ENCODE measurements at places on chromosomes 6 and 20.
A peak's percentile ranks its signal among the peaks of the same experiment; 100 is the strongest.

DNA sequence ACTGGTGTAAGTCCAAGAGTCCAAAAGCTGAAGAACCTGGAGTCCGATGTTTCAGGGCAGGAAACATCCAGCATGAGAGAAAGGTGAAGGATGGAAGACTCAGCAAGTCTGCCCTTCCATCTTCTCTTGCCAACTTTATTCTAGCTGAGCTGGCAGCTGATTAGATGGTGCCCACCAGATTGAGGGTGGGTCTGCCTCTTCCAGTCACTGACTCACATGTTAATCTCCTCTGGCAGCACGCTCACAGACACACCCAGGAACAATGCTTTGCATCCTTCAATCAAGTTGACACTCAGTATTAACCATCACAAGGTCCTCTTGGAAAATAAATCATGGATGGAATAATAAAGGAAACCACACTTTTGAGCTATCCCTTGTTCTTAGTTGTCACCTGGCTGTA is 121.2 kb downstream of the MAP3K7 start:
- no peak for DNase-seq

- peak; percentile 77 for DNase-seq
Measured at GRCh38 chr20:21719592-21720214, 14.2 kb downstream of the PAX1 start.

GRCh38 chr6:84556541-84557335 is 207.7 kb downstream of the TBX18 start:
- no peak for DNase-seq

DNA sequence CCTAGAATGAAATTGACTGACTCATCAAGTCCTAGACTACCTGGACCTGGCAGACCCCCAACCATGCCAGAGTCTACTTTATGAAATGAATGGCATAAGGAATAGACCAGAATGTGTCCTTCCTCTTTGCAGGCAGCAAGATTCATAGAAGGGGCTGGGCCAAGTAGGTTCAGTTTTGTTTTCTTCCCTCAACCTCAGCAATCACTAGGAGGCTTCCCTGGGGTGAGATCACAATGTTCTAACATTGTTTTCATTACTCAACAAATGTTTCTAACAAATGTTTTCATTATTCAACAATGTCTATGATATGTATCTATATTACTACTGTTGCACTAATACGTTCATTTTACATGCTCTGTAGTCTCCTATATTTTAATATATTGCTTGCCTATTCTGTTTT is 8.4 kb upstream of the FAM162B start:
- no peak for DNase-seq

DNA sequence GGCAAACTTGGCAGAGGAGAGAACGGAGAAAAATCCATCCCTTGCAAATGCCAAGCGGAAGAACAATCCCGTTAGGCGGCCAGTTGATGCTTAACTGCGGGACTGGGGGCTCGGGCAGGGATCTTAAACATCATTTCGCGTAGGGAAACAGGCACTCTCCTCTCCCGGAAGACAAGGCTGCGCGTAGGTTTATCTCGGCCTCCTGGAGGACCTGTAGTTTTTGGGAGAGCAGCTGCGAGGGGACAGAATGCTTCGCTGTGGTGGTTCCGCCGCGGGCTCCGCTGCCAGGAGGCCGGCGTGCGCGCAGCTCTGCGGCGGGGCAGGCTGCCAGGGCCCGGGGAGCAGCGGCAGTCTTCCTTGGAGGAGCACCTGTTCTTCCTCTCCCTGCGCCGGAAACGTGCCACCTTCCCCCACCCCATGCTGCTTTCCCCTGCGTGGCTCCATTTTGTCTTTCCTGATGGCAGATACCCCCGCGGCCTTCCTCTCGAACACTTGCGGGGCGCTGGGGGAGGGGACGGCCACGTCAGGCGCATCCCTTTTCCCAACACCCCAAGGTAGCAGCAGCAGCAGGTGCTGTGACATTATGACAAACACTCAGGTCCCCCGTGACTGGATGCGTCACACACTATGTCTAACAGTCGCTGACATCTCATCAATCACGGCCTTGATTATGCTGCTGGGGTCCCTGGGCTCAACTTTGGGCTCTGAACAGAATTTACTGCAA is 230.7 kb upstream of the BTBD3 start:
- no peak for DNase-seq

- peak; percentile 42 for DNase-seq
Measured at GRCh38 chr6:150567823-150568383, 31.8 kb upstream of the PLEKHG1 start.

- DNase-seq, result no peak
Measured at GRCh38 chr6:122548281-122548680, 61.9 kb upstream of the PKIB start.

- DNase-seq, result no peak
Measured at GRCh38 chr20:3847429-3847940, 851 bp downstream of the MAVS start.

GRCh38 chr6:91155129-91155785 is 568.4 kb upstream of the MAP3K7 start:
- no peak for DNase-seq

- DNase-seq, result no peak
Measured at GRCh38 chr6:115544765-115545671, 515.7 kb downstream of the FRK start.

DNA sequence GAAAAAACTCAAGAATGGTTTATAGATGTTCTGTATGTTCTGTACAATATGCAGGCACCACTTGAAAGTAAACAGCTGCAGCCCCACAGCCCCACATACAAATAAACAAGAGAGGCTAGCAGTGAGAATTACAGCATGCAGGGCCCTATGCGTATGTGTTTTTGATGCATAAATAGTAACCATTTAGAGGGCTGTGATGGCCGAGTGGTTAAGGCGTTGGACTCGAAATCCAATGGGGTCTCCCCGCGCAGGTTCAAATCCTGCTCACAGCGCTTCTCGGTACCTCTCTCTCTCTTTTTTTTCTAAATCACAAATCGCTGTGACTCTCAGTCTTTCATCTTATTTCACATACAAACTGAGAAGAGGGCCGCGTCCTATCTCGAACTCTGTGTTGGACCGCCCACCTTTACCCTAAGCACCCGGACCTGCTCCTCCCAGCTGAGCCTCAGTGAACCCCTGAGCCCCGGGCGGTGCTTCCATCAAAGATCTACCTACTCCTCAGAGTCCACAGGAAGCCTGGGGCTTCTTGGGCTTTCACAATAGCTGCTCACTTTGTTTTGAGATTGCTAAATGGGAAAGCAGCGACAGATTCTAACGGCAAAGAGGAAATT is 37.7 kb upstream of the PRSS16 start:
- no peak for DNase-seq

GRCh38 chr6:149628875-149629510 is 19.5 kb downstream of the KATNA1 start:
- DNase-seq, result peak; percentile 49

- no peak for DNase-seq
Measured at GRCh38 chr6:153616506-153616905, 422.5 kb upstream of the OPRM1 start.

DNA sequence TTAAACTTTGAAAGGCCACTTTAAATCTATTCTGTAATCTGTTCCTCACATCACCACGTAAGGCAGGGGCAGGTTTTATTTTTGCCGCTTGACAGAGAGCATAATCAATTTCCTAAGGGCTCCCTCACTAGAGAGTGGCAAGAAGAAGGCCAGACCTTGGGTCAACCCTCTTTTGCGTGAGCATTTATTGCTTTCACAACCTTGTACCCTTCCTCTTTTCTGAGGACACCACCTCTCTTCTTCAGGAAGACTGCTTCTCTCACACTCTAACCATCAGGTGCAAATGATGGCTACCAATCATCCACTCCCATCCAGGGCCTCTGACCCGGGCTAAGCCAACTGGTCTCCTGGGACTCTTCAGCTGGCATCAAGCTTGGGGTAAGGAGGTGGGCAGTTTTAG is 25.2 kb upstream of the QKI start:
- no peak for DNase-seq

- peak; percentile 20 for DNase-seq
Measured at GRCh38 chr20:44684047-44684967, 30.9 kb upstream of the CCN5 start.

- DNase-seq, result no peak
Measured at GRCh38 chr6:131658287-131658686, 21.2 kb downstream of the ENPP3 start.

GRCh38 chr6:160028487-160029275 is 59.8 kb downstream of the IGF2R start:
- DNase-seq, result no peak

- no peak for DNase-seq
Measured at GRCh38 chr20:19392344-19393130, 180.1 kb downstream of the SLC24A3 start.

GRCh38 chr6:136921381-136921935 is 643 bp upstream of the SLC35D3 start:
- peak; percentile 15 for DNase-seq

- DNase-seq, result no peak
Measured at GRCh38 chr6:166488076-166488685, 98.3 kb downstream of the RAMACL start.

DNA sequence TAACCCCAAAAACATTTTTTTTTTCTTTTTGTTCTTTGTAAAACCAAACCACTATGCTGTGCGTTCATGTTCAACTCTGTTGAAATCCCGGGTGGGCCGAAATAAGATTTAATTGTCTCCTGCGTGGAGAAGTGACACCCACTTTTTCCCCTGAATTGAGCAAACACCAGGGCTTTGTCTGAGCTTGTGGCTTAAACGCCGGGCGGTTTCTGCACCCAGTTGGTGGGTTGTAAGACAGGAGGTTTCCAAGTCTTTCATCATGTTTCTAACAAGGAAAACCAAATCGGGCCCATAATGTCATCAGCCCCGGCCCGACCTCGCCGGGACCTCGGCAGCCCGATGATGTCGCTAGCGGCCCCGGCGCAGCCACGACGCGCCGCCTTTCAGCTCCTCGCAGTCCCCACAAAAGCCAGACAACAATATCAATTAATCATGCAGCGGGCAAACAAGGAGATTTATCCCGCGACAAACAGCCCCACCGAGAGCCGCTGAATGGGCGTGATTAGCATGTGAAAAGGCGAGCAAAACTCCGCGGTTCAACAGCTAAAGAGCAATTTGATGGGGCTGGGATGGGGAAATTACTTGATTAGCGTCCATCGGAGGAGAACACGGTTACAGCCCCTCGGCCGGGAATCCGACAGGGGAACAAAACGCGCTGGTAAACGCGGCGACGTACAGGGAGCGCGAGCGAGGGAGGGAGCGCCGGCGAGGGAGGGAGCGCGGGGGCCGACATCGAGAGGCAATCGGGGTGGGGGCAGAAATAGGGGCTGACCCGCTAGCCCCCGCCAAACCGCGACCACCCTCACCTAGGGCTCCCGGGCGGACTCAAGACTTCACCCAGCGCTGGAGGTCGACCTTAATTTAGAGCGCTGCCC is 5.3 kb downstream of the LINC00237 start:
- peak; percentile 5 for DNase-seq

- no peak for DNase-seq
Measured at GRCh38 chr6:4347877-4348276, 212.5 kb upstream of the ECI2 start.

Measured in epithelial cell of esophagus (primary cell).